ENCODE measurements at places on chromosomes 11 and 22.

DNA sequence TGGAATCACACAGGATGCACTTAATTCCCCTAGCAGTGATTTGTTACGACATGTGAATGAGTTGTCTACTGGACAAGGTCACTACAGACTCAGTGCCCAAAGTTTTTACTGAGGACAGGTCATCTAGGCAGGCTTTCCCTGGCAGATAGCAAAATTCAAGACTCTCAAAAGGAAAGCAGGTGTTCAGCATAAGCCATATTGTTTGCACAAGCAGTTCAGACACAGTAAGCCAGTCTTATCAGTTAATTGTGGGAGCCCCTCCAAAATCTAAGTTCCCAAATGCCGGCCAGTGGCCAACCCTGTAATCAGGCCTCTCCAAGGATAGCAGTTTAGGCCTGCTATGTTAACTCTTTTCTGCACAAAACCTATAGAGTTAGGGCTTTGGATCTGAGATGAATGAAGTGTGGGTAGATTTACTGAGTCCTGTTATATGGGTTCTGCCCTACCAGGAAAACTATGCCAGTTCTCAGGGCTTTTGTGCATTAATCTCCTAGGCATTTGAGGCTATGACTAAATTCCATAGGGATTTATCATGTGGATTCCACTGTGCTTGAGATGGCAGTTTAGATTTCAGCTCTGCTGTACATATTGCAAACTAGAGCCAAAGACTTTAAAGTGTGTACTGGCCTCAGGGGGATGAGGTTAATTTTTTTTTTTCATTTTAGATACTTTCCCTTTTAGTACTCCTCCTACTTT is 4.8 kb upstream of the ARHGEF12 start:
- no peak for DNase-seq

- no peak for DNase-seq
Observed at GRCh38 chr11:47913529-47914244, 65.5 kb upstream of the NUP160 start.

DNA sequence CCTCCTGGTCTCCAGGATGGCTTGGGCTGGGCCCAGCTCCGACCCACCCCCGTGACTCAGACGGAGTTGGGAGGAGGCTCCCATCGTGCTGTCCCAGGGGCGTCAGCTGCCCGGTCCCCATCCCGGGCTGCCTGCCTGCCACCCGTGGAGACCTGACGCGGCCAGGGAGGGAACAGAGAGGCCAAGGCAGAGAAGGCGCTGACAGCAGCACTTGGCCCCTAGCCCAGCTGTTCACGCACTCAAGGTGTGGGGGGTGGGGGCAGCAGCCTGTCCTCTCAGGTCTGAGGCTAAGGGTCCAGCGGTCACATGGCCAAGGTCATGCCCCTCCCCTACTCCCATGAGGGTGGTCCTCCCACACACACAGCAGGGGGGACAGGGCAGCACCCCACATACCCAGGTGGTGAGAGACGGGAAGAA is 48.6 kb downstream of the ELFN2 start:
- no peak for DNase-seq

DNA sequence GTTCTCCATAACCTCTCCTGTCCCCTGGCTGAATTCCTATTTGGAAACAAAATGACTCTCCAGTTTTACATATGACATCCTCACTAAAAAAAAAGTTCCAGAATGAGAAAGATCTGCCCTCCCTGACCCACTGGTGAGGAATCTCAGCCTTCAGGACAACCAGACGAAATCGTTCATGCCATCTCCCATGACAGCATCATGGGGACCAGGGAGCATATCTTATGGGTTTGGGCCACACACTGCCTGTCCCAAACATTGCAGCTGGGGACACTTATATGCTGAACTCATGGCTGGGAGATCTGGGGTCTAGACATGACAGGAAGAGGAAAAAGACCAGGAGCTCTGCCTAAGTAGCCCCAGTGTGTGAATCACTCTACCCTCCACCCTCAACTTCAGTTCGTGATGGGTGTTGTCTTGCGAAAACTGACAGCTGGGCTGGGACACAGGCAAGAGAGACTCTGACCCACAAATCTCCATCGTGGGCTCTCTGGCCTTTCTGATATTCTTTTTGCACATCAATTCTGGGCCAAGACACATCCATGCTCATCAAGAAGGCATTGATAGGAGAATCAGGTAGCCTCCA is 102.0 kb downstream of the ZNF280B start:
- DNase-seq, result no peak

DNA sequence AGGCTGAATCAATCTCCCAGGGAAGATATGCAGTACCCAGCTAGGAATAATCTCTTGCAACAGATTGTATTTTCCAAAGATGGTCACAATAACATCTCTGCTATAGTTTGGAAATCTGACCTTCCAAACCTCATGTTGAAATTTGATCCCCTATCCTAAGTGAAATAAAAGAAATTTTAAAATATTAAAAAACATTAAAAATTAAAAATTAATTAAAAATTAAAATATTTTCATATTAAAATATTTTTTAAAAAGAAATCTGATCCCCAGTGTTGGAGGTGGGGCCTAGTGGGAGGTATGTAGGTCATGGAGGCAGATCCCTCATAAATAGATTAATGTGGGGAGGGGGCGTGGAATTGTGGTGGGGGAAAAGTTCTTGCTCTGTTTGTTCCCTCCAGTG is 79.7 kb downstream of the FAM168A start:
- no peak for DNase-seq

DNA sequence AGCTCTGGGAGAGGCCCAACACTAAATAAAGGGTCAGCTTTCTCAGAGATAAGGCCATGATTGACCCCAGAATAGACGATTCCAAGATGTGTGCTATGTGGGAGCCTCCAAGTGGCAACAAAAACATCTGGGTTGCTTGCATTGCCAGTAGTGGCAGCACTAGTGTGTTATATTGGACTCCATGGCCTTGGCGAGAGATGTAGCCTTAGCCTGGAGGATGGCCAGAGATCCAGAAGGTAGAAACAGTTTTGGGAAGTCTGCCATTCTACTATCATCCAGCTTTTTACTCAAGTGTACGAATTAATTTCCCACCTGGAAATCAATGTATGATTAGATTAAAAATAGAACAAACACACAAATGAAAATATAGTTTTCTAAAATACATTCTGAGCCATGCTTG is 3.0 kb downstream of the OR8D4 start:
- DNase-seq, result no peak

- DNase-seq, result no peak
Observed at GRCh38 chr22:28430466-28431025, 249.1 kb downstream of the TTC28 start.

- no peak for DNase-seq
Observed at GRCh38 chr22:33328789-33329296, 270.7 kb upstream of the SYN3 start.

GRCh38 chr11:126354631-126355323 is 709 bp upstream of the ST3GAL4 start:
- no peak for DNase-seq

Data from stimulated activated CD8-positive, alpha-beta memory T cell treated with anti-CD3 and anti-CD28 coated beads, Interleukin-7, amount 100 ng/mL, for 1 hour (primary cell).